A549 treated with AZD2906 at 1 μM for 4 hours (cell line): ENCODE measurements at places on chromosomes 1 and 21. TPM values are rescaled to one million over a fixed set of nuclear protein-coding genes. Genes with fewer than 3 reads are reported as not detected.

The TTC24 gene
- total RNA-seq: not detected in 5 replicates

The DEPDC1 gene
- total RNA-seq: 10.8 to 14.4 TPM (median 12.7 TPM) in 5 replicates

The NBPF20 gene
- total RNA-seq: 2.7 to 3.4 TPM (median 2.8 TPM) in 5 replicates

The PCBP3 gene
- 0.88 to 1.2 TPM (median 0.93 TPM) in 5 replicates for total RNA-seq

The KCNJ9 gene
- total RNA-seq: not detected in 5 replicates

The CLEC20A gene
- not detected in 5 replicates for total RNA-seq

The ADCY10 gene
- total RNA-seq: 0.02 to 0.13 TPM (median 0.07 TPM) in 4 of 5 replicates, not detected in the other

The CITED4 gene
- total RNA-seq: 46.7 to 127 TPM (median 108 TPM) in 5 replicates

The GBP6 gene
- not detected in 5 replicates for total RNA-seq

The HPCA gene
- total RNA-seq: 0.11 to 0.66 TPM (median 0.44 TPM) in 5 replicates

The RIPK4 gene
- total RNA-seq: 15.7 to 20.3 TPM (median 18.9 TPM) in 5 replicates

The TDRD10 gene
- 0.05 to 0.06 TPM in 2 of 5 replicates, not detected in the others for total RNA-seq

The NEGR1 gene
- not detected in 5 replicates for total RNA-seq

The ELOA gene
- total RNA-seq: 26.3 to 35.0 TPM (median 27.4 TPM) in 5 replicates

The SLC37A1 gene
- 3.1 to 3.6 TPM (median 3.2 TPM) in 5 replicates for total RNA-seq

The OR2T11 gene
- not detected in 5 replicates for total RNA-seq

The ENAH gene
- 65.6 to 105 TPM (median 82.9 TPM) in 5 replicates for total RNA-seq

The HSPA13 gene
- 12.3 to 18.4 TPM (median 15.0 TPM) in 5 replicates for total RNA-seq

The PLEKHA6 gene
- total RNA-seq: 30.7 to 35.1 TPM (median 33.3 TPM) in 5 replicates

The KCNA2 gene
- total RNA-seq: 0.02 to 0.05 TPM (median 0.03 TPM) in 5 replicates

The HPCAL4 gene
- total RNA-seq: 0.21 to 0.27 TPM (median 0.23 TPM) in 5 replicates

The CACNA1E gene
- 0.01 to 0.02 TPM (median 0.01 TPM) in 3 of 5 replicates, not detected in the others for total RNA-seq

The DHCR24 gene
- 45.8 to 49.9 TPM (median 48.3 TPM) in 5 replicates for total RNA-seq

The CD53 gene
- total RNA-seq: not detected in 5 replicates

The CFHR5 gene
- total RNA-seq: not detected in 5 replicates

The RGS8 gene
- not detected in 5 replicates for total RNA-seq

The MECR gene
- 19.2 to 23.2 TPM (median 21.3 TPM) in 5 replicates for total RNA-seq

The KDF1 gene
- total RNA-seq: 0.24 to 0.42 TPM (median 0.33 TPM) in 5 replicates

The MAP10 gene
- 0.68 to 0.97 TPM (median 0.84 TPM) in 5 replicates for total RNA-seq

The OLIG2 gene
- 0.07 TPM in 1 of 5 replicates, not detected in the others for total RNA-seq

The TNNI3K gene
- total RNA-seq: not detected in 5 replicates

The ADPRS gene
- 24.8 to 34.2 TPM (median 30.3 TPM) in 5 replicates for total RNA-seq

The SPRR1B gene
- total RNA-seq: not detected in 5 replicates

The DNAJC28 gene
- 0.27 to 0.38 TPM (median 0.29 TPM) in 5 replicates for total RNA-seq
